ENCODE measurements at places on chromosomes 4 and X.

- H3K4me1 ChIP-seq = peaks cover 11% of the 10 kb centered on the region
- no peak overlapping the region for H3K4me3 ChIP-seq
- no peaks in the 10 kb centered on the region for H3K27me3 ChIP-seq
- H3K27ac ChIP-seq = no peak overlapping the region
- no peaks in the 10 kb centered on the region for H3K36me3 ChIP-seq
These were observed 54.0 kb downstream of the MAML3 start for GRCh38 chr4:140099983-140100382.

- no peak for DNase-seq
- H3K4me1 ChIP-seq = no peaks in the 10 kb centered on the region
- H3K27me3 ChIP-seq = no peaks in the 10 kb centered on the region
- H3K36me3 ChIP-seq = no peaks in the 10 kb centered on the region
- H3K27ac ChIP-seq = no peak overlapping the region
These were observed 31.3 kb downstream of the EMCN start for GRCh38 chr4:100486496-100486895.

GRCh38 chr4:61468024-61468720, 268.0 kb downstream of the ADGRL3 start:
- H3K27ac ChIP-seq = peak overlapping the region; percentile 79
- no peaks in the 10 kb centered on the region for H3K36me3 ChIP-seq
- no peak overlapping the region for H3K4me3 ChIP-seq
- DNase-seq = peak; percentile 73
- no peaks in the 10 kb centered on the region for H3K27me3 ChIP-seq
- no peaks in the 10 kb centered on the region for H3K4me1 ChIP-seq

- no peak for DNase-seq
- no peaks in the 10 kb centered on the region for H3K27me3 ChIP-seq
- H3K4me1 ChIP-seq = no peaks in the 10 kb centered on the region
- no peak overlapping the region for H3K27ac ChIP-seq
- H3K4me3 ChIP-seq = no peak overlapping the region
These were observed 59.3 kb downstream of the ABCG2 start for GRCh38 chr4:88098993-88099752.

- no peak overlapping the region for H3K4me3 ChIP-seq
- peaks cover 3% of the 10 kb centered on the region for H3K27me3 ChIP-seq
- no peak overlapping the region for H3K27ac ChIP-seq
- DNase-seq = no peak
These were observed 45.5 kb upstream of the ZNF518B start for GRCh38 chr4:10502717-10503116.

DNA sequence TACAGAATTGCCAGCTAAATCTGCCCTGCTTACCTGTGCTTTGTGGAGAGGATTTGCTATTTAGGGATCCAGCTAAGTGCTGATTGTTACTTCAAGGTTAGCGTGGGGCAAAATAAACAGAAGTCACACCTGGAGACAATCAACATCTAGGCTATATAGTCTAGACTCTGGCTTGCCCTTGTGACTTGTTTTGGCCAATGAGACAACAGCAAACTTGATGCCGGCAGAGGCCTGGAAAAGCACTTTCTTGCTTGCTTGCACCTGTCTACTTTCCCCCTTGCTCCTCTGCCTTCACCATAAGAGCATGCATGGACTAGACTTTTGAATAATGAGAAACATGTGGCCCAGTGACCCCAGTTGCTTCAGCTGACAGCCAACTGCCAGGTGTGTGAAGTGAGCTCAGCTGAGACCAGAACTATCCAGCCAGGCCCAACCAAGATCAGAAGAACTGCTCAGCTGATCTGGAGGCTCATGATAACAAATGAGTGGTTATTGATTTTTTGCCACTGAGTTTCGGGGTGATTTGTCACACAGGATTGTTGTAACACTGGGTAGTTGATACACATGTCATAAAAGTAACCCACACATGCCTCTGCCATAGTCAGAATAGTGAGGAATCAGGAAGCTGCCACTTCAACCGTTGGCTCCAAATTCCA, 164.4 kb downstream of the RBMX2 start:
- no peak overlapping the region for H3K27ac ChIP-seq
- DNase-seq = no peak
- no peak overlapping the region for H3K4me3 ChIP-seq
- no peaks in the 10 kb centered on the region for H3K36me3 ChIP-seq
- H3K27me3 ChIP-seq = no peaks in the 10 kb centered on the region

DNA sequence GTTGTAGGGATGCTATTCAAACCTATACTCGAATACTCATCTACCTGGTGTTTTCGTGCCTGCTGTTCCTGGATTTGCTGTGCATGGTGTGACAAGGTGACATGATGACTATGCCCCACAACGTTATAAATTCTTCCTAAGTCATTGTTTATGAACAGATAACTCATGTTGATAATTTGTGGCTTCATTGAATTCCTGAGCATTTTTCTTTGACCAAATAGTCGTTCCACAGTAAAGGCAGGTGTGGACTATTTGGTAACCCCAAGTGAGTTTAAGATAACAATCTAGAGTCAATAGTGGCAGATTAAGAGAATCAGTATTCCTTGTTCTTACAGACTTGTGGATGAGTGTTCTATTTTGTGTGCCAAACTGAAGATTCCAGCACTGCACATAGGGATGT, 59.9 kb downstream of the SNX25 start:
- peaks cover 35% of the 10 kb centered on the region for H3K36me3 ChIP-seq
- no peak for DNase-seq
- H3K27me3 ChIP-seq = no peaks in the 10 kb centered on the region
- no peak overlapping the region for H3K27ac ChIP-seq
- H3K4me1 ChIP-seq = peaks cover 8% of the 10 kb centered on the region

DNA sequence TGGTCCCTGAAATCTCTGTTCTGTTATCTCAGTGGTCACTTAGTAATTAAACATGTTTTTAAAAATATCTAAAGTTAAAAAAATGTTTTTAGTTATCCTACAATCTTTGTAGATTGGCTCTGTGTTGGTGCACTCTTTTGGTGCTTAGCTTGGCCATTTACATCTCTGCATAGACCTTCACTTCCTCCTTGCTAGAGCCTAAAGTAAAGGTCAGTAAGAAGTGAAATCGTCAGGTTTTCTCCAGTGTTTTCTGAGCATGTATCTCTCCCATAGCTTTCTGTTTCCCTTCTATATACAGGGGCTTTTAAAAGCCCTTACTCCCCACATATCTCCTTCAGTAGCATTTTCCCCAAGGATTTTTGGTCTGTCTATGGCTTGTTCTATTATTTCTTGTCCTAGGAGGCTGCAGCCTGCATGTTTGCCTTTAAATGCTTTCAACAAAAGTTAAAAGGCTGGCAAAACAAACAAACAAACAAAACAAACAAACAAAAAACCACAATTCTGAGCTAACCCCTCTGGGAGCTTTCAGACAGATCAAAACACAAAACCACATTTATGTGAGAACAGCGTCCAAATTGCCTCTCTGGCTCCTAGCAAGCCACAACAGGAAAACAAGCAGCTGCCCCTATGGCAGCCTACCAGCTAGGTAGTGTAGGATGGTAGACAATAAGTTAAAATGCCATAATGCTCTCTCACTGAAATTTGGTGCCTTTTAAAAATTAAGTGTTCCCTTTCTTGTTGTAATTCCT, 27.3 kb upstream of the GPRASP2 start:
- no peak for DNase-seq
- no peaks in the 10 kb centered on the region for H3K4me1 ChIP-seq
- no peak overlapping the region for H3K27ac ChIP-seq
- H3K36me3 ChIP-seq = no peaks in the 10 kb centered on the region

GRCh38 chr4:176444741-176445140, 125.0 kb downstream of the SPCS3 start:
- no peak overlapping the region for H3K27ac ChIP-seq
- peak; percentile 8 for DNase-seq
- peaks cover 2% of the 10 kb centered on the region for H3K4me1 ChIP-seq
- H3K36me3 ChIP-seq = no peaks in the 10 kb centered on the region
- no peaks in the 10 kb centered on the region for H3K27me3 ChIP-seq

GRCh38 chr4:14874990-14875389, 127.3 kb upstream of the CPEB2 start:
- no peak overlapping the region for H3K4me3 ChIP-seq
- no peaks in the 10 kb centered on the region for H3K4me1 ChIP-seq
- H3K27me3 ChIP-seq = no peaks in the 10 kb centered on the region
- no peaks in the 10 kb centered on the region for H3K36me3 ChIP-seq
- DNase-seq = no peak

DNA sequence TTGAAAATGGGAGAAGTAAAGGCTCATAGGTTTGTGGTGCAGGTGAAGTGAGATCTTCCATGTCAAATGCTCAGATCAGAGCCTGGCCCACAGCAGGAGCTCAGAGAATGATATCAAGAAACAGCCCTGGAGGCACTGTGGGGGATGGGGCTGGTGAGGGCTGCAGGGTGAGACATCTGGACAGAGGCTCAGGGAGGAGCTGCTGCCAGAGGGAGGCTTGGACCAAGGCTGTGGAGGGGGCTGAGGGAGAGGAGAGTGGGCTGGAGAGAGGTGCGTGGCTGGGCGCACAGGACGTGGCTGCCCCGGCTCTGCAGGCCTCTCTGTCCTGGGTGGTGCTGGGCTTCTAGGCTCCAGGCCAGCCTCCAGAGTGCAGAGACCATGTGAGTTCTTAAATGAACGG, 5.6 kb downstream of the SORCS2 start:
- no peak for DNase-seq
- H3K4me1 ChIP-seq = peaks cover 30% of the 10 kb centered on the region
- peaks cover 30% of the 10 kb centered on the region for H3K27me3 ChIP-seq
- no peaks in the 10 kb centered on the region for H3K36me3 ChIP-seq
- H3K4me3 ChIP-seq = no peak overlapping the region

DNA sequence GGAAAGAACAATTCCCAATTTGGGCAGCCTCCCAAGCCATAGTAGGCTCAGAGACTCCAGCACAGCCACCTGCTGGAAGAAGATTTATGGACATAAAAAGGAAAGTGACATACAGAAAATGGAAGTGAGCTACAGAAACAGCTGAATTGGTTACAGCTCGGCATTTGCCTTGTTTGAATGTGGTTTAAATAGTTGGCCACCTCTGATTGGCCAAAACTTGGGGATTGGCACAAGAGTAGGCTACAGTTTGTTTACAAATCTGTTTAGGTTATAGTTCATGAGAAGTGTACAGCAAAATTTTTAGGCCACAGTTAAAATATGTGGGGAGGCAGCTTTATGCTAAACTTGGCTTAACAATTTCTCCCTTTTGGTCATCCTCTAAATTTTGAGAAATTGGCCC, 150.4 kb downstream of the MAGEC1 start:
- H3K27ac ChIP-seq = no peak overlapping the region
- DNase-seq = no peak
- H3K4me3 ChIP-seq = no peak overlapping the region
- H3K4me1 ChIP-seq = no peaks in the 10 kb centered on the region
- no peaks in the 10 kb centered on the region for H3K27me3 ChIP-seq

- no peaks in the 10 kb centered on the region for H3K4me1 ChIP-seq
- H3K27ac ChIP-seq = no peak overlapping the region
- no peaks in the 10 kb centered on the region for H3K36me3 ChIP-seq
These were observed 991 bp upstream of the ITIH6 start for GRCh38 chrX:54799046-54799445.

DNA sequence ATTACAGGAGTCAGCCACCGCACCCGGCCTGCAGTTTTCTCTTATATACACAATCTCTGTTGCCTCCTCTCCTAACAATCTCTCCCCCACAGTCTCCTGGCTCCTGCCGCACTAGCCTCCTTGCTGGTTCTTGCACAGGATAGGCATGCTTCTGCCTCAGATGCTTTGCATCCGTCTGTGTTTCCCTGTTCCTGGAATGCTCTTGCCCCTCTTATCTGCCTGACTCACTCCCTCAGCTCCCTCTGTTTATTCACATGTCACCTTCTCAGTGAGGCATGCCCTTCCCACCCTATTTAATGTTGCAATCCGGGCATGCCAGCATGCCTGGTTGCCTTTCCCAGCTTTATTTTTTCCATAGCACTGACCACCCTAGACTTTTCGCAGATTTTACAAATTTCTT, 161.9 kb downstream of the PHF8 start:
- no peaks in the 10 kb centered on the region for H3K36me3 ChIP-seq
- peak; percentile 79 for DNase-seq
- H3K27me3 ChIP-seq = peaks cover 7% of the 10 kb centered on the region
- H3K4me3 ChIP-seq = no peak overlapping the region
- H3K4me1 ChIP-seq = peaks cover 2% of the 10 kb centered on the region

DNA sequence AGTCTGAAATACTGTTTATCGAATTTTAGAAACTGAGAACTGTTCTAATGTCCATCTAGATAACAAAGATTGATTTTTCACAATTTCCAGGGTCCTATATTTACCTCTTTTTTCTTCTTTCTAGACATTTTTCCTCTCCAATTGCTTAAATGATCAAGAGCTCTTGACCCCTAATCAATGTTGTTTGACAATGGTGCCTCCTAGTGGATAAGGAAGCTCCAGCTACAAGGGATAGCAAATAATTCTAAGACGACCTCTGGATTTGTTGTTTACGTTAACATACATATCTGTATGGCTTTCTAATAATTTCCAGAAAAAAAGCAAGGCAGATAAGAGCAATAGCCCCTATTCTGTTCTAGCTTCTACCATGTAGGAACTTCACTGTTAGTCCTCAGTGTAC, 35.8 kb downstream of the GPR82 start:
- no peak overlapping the region for H3K4me3 ChIP-seq
- H3K36me3 ChIP-seq = no peaks in the 10 kb centered on the region
- peaks cover 18% of the 10 kb centered on the region for H3K27me3 ChIP-seq
- peaks cover 2% of the 10 kb centered on the region for H3K4me1 ChIP-seq

DNA sequence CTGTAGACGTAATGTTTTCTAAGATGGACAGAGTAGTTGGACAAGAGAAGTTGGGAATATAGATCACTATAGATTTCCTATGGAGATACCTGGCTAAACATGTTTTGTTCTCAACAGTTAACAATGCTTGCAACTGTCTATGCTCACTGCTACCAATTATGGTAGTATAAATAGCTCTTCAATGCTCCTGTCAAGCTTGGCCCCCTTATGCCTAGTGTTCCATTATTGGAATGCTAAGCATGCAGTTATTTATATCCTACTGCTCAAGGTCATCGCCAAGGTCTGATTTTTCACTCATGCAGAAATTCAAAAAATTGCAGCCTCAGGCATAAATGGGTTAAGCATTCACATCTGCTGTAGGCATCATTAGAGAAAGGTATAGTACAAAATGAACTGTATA, 519.0 kb downstream of the IL15 start:
- H3K27ac ChIP-seq = no peak overlapping the region
- no peaks in the 10 kb centered on the region for H3K27me3 ChIP-seq
- H3K4me3 ChIP-seq = no peak overlapping the region
- no peak for DNase-seq
- H3K4me1 ChIP-seq = peaks cover 4% of the 10 kb centered on the region
- no peaks in the 10 kb centered on the region for H3K36me3 ChIP-seq

DNA sequence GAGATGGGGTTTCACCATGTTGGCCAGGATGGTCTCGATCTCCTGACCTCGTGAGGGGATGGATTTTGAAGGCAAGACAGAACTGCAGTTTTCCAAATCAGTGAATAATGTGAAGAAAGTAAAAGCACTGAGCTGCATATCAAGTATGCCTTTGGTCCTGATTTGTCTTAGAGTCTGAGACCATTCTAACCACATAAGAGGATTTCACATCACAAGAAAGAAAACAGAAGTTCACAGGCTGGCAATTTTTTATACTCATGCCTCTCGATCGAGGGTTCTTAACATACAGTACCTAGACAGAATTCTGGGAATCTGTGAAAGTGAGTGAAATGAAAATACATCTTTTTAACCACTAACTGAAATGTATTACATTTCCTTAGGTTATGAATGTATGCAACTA, 23.3 kb downstream of the CHIC2 start:
- H3K36me3 ChIP-seq = peaks cover 3% of the 10 kb centered on the region
- no peaks in the 10 kb centered on the region for H3K27me3 ChIP-seq
- DNase-seq = no peak
- H3K4me1 ChIP-seq = no peaks in the 10 kb centered on the region
- H3K4me3 ChIP-seq = no peak overlapping the region
